Brain pericyte (primary cell): ENCODE measurements at places on chromosomes 11 and 22.

GRCh38 chr11:81700076-81700475 lies 1033.6 kb downstream of the FAM181B start:
- no peak for DNase-seq

GRCh38 chr11:44833877-44834452 lies 107.2 kb downstream of the TSPAN18 start:
- DNase-seq = no peak

GRCh38 chr22:25919452-25919851 lies 177.5 kb downstream of the MYO18B start:
- DNase-seq = no peak

- DNase-seq = no peak
Observed at GRCh38 chr22:23457380-23457985, 122.6 kb downstream of the IGLL1 start.

GRCh38 chr11:13955971-13956421 lies 6.5 kb upstream of the SPON1 start:
- DNase-seq = no peak

DNA sequence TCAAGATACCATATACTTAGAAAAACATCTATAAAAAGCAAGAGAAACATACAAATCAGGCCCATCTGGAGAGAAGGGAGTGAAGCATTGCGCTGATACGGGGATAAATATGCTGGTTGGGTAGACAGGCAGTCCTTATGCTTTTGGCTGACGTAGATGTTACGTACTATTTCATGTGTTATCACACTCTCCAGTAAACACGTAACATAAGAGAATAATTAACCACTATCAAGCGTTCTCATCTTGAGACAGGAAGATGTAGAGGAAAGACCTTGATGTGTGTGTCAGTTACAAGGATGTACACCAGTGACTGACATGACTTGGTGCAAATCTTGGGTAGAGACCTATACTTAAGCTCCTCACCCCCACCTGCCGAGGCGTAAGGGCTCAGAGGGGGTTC lies 86.7 kb upstream of the PRODH start:
- DNase-seq = no peak

GRCh38 chr11:60944490-60945294 lies 7.3 kb downstream of the SLC15A3 start:
- no peak for DNase-seq

- DNase-seq = no peak
Observed at GRCh38 chr22:28837640-28838039, 37.3 kb upstream of the XBP1 start.

- DNase-seq = no peak
Observed at GRCh38 chr11:2576111-2576510, 123.7 kb downstream of the KCNQ1OT1 start.

- no peak for DNase-seq
Observed at GRCh38 chr11:62925745-62926679, 4.8 kb upstream of the CHRM1 start.

DNA sequence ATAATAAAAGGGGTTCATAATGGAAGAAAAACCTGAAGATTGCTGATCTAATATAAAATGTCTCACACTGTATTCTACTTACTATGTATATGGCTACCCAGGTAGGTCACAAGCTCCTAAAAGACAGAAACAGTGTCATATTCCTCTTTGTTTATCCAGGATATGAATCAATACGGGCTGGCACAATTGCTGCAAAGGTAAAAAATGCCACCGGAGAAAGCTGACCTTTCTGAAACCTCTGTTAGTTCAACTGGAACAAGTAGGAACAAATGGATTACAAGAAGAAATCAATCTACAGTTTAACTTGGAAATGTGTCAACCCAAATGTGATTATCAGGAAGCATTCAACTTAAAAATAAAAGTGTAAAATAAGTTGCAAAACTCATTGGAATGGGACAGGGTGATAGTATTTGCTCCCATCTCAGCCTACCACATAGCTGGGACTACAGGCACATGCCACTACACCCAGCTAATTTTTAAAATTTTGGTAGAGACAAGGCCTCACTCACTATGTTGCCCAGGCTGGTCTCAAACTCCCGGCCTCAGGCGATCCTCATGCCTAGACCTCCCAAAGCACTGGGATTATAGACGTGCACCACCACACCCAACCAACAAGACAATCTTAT lies 27.6 kb downstream of the SLC35F2 start:
- no peak for DNase-seq
